ENCODE measurements at places on chromosomes 3 and 15.

DNA sequence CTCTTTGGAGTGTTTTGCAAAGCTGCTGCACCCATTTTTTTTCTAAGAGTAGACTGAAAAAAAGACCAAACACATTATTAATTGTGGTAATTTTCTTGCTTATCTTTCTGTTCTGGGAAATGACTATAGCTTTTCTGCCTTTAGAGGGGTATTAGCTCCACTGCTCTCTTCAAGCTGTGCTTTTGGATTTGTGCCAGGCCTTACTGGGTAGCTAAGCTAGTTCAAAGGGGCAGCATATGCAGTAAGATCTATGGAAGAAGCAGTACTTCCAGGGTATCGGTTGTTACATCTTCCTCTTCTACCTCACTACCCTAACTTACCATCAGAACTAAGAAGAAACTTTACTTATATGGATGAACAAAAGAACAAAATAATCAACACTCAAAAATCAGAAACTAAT is 28.7 kb upstream of the ARIH1 start:
- DNase-seq, result no peak

DNA sequence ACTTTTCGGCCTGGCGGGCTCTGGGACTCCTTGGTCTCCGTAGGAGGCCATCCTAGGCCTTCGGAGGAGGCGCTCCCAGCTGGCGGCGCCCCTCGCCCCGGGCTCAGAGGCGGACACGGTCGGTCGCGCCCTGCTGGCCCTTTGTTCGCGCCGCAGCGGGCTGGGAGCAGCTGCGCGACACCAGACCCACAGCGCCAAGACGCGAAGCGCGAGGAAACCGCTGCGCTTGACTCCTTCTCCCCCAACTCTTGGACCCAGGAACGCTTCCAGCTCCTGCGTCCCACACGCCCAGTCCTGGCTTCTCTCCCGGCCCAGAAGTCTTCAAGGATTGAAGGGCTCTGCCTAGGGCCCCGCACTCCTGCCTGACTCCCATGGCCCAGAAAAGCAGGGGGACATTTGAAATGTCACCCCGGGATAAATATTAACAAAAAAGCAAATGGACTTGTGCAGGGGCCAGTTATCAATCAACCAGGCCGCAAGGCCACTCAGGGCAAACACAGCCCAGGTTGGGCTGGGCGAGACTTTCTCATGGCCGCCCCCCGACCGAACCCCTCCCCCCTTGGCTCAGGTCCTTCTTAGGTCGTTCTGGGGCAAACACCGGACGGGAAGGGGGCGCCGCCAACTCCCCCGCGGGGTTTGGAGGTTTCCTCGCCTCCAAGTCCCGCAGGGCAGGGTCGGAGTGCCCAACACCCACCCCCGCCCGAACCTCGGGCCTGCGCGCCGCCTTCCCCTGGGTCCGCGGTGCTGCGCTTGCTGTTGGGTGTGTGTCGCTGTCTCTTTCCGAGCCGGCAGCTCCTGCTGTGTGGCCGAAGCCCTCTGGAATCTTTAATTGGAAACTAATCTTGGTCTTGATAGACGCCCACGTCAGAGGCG is 5.1 kb downstream of the ONECUT1 start:
- DNase-seq, result no peak

DNA sequence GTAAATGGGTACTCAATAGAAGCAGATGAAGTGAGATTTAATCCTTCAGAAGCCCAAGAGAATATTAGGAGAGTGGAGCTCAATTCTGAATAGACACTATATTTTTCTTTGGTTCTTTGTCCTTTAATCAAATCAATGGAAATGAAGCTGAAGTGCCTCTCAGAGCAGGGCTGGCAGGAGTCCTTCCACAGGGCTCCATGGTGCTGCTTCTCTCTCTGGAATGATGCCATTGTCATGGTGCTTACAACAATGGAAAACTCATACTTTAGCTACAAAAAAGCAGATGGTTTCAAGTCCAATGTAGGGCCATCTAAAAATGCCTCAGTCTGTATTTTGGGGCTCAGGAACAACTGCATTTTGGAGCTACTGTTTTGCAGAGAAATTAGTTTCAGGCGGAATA is 125.1 kb downstream of the SNRK start:
- no peak for DNase-seq

DNA sequence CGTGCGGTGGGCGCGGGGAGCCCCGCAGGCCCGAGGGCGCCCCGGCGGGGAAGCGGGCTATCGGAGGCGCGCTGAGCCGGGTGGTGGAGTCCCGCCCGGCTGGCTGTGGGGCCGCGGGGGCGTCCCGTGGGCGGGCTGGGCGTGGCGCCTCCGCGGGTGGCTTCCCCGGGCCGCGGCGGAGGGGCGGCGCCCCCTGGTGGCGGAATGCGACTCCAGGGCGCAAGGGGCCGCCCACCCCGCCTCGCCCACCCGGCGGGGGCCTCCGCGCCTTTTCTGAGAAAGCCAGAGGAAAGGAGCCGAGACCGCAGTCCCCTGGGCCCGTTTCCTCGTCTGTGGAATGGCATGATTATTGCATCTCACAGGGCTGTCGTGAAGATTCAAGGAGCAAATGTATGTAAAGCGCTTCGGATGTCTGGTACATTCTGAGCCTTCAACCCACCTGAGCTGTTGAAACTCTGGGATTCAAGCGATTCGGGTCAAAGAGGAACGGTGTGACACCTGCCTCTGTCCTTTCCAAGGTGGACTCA is 31.9 kb upstream of the RAB6B start:
- peak; percentile 44 for DNase-seq

GRCh38 chr15:94258246-94258645 is 26.9 kb downstream of the MCTP2 start:
- DNase-seq, result no peak
